ENCODE measurements at places on chromosomes 7 and 10. TPM values are rescaled to one million over a fixed set of nuclear protein-coding genes. Genes with fewer than 3 reads are reported as not detected.
A peak's percentile ranks its signal among the peaks of the same experiment; 100 is the strongest.

DNA sequence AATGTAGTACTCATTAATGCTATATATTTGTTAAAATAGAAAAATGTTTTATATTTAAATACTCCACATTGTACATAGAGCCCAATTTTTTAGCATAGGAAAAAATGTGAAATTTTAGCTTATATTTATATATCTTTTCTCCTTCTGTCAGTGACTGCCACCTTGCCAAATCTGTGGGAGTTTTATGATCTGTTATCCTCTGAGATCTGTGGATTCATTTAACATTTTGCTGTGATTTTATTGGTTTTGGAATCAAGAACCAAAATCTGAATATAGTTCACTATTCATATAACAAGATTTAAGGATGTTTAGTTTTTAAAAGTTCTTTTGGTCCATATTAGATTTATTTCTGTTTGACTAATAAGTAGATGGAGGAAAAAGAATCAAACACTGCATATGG, 127.9 kb downstream of the PPP1R9A start:
- DNase-seq, result no peak

- peak; percentile 55 for DNase-seq
These were observed 58.5 kb downstream of the PHYHIPL start for GRCh38 chr10:59234816-59235429.

- no peak for DNase-seq
These were observed 58.1 kb downstream of the DOCK1 start for GRCh38 chr10:126963354-126963753.

DNA sequence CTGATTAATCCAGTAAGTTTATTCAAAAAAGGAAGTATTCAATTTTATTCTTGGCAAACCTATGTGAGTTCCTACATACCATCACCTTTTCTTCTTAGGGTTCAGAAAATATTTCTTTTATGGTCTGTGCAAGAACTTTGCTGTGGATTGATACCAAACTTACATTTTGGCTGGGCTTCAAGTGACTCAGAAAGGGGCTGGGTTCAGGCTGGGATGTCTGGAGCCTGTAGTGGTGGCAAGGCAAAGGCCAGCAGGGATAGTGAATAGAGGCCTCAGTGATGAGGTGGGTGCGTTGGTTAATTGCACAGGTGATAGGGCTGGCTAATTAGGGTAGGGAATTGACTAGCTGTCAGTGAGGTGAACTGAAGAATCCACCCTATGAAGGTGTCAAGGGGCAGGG, 40.2 kb upstream of the ATXN7L1 start:
- no peak for DNase-seq

- no peak for DNase-seq
These were observed 380.8 kb upstream of the LRGUK start for GRCh38 chr7:133746305-133746704.

DNA sequence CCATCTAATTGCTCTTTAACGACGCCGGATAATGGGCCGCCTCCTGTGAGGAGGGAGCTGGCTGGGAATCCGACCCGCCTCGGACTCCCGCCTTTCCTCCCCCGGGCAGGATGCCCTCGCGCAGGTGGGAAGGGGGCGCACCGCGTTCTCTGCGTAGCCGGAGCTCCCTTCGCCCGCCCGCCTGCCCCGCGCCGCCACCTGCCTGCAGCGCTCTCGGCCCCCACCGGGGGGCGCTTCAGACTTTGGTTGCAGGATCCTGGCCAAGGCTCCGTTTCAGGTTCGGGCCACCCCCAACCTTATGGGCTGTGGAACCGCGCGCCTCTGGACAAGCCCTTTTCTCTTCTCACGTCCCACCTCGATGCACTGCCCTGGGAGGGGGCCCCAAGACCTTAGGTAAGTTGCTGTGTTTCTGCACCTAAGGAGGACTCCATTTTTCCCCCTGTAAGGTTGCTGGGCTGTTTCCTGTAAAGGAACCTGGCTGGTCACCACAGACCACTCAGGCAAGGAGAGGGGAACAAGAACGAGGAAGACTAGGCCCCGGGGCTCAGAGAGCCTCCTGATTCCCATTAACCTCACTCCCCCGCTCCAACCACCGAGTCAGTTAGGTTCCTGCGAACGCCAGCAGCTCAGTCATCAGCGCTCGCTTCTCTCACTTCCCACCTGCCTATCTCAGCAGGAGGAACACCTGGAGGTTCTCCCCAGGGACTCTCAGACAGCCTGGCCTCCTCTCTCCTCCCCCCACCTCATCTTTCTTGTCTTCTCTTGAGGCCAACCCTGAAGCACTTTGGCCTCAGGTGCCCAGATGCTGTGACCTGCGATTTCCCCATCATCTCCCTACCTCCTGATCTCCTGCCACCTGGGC, 11.3 kb upstream of the KAZALD1 start:
- no peak for DNase-seq

- no peak for DNase-seq
These were observed 36.2 kb upstream of the PITRM1 start for GRCh38 chr10:3208481-3209406.

DNA sequence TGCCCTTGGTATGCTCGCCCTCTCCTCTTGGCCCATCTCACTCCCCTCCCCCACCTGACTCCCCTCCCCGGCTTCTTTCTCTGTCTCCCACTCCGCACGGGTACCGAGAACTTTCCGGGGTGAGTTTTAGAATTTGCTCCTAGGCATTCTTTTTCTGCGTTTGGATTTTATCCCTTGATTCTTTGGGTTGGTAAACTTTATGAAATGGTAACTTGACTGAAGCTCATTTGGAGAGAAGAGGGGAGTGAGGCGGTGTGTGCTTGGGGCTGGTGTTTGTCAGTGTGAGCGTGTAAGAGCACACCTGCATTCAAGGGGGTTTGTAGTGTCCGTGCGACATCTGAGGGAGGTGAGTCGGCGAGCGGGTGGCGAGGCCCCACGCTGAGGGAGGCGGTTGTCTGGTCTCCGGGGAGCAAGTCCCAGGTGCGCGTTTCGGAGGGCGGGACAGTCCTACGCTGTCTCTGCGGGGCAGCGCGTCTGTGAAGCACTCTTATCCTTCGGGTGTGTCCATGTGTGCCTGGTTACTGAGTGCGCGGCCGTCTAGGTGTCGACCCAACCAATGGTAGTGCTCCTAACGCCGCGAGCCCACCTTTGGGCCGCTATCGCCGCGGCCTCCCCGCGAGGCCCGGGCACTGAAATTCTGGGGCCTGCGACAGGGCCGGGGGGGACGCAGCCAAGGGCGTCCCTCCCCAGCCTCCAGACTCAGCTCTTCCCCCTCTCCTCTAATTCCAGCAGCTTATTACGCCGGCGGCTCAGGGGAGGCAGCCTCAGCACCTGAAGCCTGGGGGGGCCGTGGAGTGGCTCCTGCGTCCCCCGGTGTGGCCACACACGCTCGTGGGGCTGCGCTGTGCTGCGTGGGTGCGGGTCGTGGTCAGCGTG, 2.6 kb upstream of the ZNF503 start:
- no peak for DNase-seq

GRCh38 chr7:142434666-142435167, 176.9 kb upstream of the PRSS58 start:
- no peak for DNase-seq

DNA sequence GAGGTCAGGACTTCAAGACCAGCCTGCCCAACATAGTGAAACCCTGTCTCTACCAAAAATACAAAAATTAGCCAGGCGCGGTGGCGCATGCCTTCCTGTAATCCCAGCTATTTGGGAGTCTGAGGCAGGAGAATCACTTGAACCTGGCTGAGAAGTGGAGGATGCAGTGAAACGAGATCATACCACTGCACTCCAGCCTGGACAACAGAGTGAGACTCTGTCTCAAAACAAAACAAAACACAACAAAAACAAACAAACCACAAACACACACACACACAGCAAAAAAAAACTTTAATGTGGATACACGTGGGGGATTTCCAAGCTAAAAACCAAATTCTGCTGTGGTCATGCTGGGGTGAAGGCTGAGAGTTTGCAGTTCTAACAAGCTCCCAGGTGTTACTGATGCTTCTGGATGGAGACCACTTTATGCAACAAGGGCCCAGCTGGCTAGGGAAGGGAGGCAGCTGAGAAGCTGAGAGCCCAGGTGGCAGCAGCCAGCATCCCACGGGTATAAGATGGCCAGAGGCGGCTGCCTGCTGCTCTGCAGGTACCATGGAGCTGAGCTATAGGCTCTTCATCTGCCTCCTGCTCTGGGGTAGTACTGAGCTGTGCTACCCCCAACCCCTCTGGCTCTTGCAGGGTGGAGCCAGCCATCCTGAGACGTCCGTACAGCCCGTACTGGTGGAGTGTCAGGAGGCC, at the start of gene ZP3:
TSS of gene ZP3 (plus strand) at position 538 of the 699 bp plus-strand sequence. CDS start at position 553, 15 bp downstream.
- no peak for DNase-seq

- DNase-seq, result no peak
These were observed 644.7 kb upstream of the DPP6 start for GRCh38 chr7:153407291-153408046.

GRCh38 chr7:121372376-121373010, 23.6 kb downstream of the FAM3C start:
- no peak for DNase-seq

- DNase-seq, result no peak
These were observed 198.1 kb upstream of the HABP2 start for GRCh38 chr10:113354711-113355110.

DNA sequence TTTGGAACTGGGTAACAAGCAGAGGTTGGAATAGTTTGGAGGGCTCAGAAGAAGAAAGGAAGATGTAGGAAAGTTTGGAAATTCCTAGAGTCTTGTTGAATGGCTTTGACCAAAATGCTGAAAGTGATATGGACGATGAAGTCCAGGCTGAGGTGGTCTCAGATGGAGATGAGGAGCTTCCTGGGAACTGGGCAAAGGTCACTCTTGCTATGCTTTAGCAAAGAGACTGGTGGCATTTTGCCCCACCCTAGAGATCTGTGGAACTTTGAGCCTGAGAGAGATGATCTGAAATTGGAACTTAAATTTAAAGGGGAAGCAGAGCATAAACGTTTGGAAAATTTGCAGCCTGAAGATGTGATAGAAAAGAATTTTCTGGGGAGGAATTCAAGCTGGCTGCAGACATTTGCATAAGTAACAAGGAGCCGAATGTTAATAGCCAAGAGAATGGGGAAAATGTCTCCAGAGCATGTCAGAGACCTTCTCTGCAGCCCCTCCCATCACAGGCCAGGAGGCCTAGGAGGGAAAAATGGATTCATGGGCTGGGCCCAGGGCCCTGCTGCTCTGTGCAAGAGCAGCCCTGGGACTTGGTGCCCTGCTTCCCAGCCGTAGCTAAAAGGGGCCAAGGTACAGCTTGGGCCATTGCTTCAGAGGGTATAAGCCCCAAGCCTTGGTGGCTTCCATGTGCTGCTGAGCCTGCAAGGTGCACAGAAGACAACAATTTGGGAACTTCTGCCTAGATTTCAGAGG, 3.6 kb downstream of the PDSS1 start:
- DNase-seq, result no peak

- DNase-seq, result no peak
These were observed 185.0 kb downstream of the BICC1 start for GRCh38 chr10:58697691-58698090.

GRCh38 chr10:16545116-16545736, 23.5 kb upstream of the C1QL3 start:
- DNase-seq, result no peak

- no peak for DNase-seq
These were observed 7.9 kb upstream of the INMT start for GRCh38 chr7:30744075-30744417.

DNA sequence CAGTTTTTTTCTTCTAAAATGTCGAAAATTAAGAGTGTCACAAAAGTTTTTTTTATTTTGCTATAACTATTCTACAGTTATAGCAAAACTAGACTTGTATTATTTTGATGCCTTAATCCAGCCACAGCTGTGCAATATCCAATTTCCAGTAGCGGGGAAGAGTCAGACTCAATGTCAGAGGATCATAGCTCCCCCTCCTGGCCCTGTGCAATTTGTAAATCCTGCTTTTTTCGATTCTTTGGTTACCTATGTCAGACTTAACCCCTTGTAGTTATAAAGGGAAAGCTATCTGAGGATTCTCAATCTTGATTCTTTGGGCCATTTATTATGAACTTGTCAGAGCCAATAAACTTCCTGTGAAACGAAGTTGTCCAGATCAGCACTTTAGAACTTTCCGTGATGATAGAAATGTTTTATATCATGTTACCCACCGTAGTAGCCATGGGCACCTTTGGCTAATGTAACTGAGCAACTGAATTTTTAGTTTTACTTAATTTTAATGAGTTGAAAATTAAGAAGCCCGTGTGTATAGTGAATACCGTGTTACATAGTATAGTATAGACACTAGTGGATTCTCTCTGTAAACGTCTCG, 87.7 kb upstream of the PRKCQ start:
- DNase-seq, result peak; percentile 41

DNA sequence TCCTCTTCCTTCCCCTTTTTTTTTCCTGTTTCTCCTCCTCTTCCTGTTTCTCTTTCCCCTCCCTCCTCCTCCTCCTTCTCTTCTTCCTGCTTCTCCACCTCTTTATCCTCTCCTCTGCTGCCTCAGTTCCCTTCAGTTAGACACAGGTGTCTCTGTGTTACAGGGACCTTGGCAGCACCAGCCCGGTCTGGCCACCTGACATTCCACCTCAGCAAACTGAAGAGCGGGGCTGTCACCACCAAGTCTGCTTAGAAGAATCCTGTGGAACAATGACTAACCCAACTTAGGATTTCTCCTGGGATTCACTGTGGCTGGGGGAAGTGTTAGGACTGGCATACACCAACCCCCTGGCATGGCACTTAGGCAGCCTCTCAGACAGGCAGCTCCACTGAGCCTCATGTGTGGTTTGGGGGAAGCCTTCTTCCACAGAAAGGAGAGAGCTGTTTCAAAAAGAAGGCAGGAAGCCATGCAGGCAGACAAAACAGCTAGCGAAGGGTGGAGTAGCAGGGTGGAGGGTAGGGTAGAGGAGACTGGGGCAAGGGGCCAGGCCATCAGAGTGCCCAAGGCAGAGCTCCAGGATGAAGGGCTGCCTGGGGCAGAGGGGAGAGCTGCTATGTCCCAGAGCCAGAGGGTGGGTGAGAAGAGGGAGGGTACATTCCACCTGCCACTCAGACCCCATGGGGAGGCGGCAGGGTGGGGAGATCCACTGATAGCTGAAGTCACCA, 13.2 kb upstream of the GDF10 start:
- DNase-seq, result no peak

- no peak for DNase-seq
These were observed at the start of gene WIPF3 for GRCh38 chr7:29806208-29806994. TSS of gene WIPF3 (plus strand) at chr7:29806508. CDS start at chr7:29834725, 28,217 bp downstream.

DNA sequence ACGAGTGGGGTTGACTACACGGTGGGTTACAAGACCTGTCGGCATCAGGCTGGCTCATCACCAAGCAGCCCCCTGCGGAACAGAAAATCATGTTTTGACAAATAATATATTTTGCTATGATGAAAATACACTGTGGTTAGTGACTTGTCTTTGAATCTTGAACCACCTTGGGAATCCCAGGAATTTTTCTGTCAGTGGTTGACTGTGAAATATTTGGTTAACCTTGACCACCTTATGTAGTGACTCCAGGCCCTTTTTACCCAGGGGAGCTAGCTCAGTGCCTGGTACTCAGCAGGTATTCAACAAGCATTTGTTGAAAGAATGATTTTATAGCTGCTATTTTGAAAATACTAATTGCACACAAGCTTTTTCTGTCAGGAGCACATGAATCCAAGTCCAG, 406.0 kb downstream of the PHF14 start:
- DNase-seq, result no peak

Gene SUN3
- total RNA-seq, result not detected

Gene CFAP69
- 1.8 TPM for total RNA-seq

Gene ZNF316
- total RNA-seq, result 16.0 TPM

Gene CYP26C1
- not detected for total RNA-seq

Gene AGAP9
- 2.3 TPM for total RNA-seq

Gene ABLIM1
- total RNA-seq, result 23.5 TPM

Gene SFXN2
- total RNA-seq, result 14.4 TPM

Gene AUTS2
- total RNA-seq, result 30.1 TPM

Gene FOXL3
- total RNA-seq, result not detected
